Right atrium auricular region (tissue), 2 donors: ENCODE measurements at places on chromosomes 5 and 9.

GRCh38 chr5:58107704-58108103, 352.2 kb downstream of the PLK2 start:
- H3K36me3 ChIP-seq, result no peaks in the 10 kb centered on the region
- DNase-seq, result no peak
- H3K4me1 ChIP-seq, result no peaks in the 10 kb centered on the region
- no peaks in the 10 kb centered on the region for H3K27me3 ChIP-seq
- no peak overlapping the region for H3K27ac ChIP-seq
- H3K4me3 ChIP-seq, result no peak overlapping the region

- DNase-seq, result no peak
- H3K27me3 ChIP-seq, result no peaks in the 10 kb centered on the region
- peaks cover 4% of the 10 kb centered on the region for H3K36me3 ChIP-seq
- H3K4me3 ChIP-seq, result no peak overlapping the region
These were observed 68.6 kb downstream of the VCAN start for GRCh38 chr5:83540105-83540504.

DNA sequence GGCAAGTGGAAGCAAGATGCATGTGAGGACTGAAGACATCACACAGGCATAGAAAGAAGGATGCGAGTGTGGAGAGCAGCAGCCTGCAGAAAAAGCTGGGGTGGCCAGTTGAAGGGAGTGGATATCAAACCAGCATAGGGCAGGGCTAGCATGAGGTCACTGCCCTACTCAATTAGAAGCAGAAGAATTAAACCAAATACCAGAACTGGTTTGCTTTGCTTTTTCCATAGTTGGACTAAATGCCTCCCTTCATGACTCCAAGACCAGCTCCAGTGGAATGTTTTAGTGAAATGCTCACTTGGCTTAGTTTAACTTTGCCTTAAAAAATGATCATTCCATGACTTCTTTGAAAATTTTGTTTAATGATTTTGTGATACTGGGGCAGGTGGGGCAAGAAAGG, 45.8 kb downstream of the TMEM167A start:
- H3K36me3 ChIP-seq, result no peaks in the 10 kb centered on the region
- no peak overlapping the region for H3K27ac ChIP-seq
- H3K4me1 ChIP-seq, result peaks cover 15% of the 10 kb centered on the region
- no peak overlapping the region for H3K4me3 ChIP-seq
- no peak for DNase-seq

DNA sequence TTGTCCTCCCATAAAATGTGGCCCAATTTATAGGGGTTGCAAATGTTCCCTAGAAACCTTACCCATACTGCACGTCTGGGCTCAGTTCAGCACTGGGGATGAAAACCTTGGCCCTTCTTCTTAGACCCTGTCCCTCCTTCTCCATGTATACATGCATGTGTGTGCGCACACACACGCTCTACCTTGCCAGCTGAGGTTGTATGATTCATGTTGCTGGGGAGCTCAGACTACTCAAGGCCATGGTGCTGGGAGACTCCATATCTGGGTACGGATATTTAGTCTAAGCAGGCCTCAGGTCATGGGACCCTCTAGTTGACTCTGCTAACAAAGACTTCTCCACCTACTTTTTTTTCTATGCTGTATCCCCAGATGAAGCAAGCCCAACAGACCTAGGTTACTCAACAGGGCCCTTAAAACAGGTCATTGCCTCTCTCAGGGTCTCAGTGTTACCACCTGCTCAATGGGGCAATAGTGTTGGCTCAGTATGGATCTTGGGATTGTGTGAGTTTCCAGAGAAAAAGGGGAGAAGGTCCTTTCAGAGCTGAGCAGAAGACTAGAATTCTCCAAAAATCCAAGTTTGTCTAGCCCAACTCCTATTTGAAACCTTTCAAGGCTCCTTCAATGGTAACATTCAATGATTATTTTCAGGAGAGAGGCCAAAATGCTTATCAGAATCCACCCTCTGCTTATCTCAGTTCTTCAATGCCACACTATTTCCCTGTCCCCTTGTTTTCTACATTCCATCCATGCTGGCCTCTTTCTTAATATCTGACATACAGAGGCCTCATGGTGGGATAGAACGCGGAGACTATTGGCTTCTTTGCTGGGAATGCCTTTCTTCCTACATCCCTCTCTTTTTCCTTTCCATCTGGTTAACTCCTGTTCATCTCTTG, 123.6 kb upstream of the PITX1 start:
- H3K27ac ChIP-seq, result no peak overlapping the region
- no peak for DNase-seq
- no peaks in the 10 kb centered on the region for H3K36me3 ChIP-seq
- no peak overlapping the region for H3K4me3 ChIP-seq
- no peaks in the 10 kb centered on the region for H3K4me1 ChIP-seq
